ENCODE measurements at places on chromosomes 5 and 9.
A peak's percentile ranks its signal among the peaks of the same experiment; 100 is the strongest.

DNA sequence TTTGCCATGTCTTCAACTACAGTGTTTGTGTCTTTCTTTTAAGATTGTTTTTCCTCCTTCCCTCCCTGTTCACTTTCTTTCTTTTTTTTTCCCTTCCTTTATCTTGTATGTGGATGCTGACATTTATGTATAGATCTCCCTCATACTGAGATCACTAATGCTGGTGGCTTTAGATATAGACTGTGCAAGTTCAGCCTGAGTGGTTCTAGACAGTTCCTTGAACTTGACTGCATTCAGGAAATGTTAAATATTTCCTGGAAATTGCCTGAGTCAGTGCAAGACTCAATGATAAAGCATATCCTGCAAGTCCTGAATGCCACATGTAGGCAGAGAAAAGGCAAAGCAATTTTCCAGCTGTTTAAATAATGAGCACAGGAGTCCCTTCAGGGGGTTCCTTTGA is 182.5 kb upstream of the NR3C1 start:
- DNase-seq, result no peak

DNA sequence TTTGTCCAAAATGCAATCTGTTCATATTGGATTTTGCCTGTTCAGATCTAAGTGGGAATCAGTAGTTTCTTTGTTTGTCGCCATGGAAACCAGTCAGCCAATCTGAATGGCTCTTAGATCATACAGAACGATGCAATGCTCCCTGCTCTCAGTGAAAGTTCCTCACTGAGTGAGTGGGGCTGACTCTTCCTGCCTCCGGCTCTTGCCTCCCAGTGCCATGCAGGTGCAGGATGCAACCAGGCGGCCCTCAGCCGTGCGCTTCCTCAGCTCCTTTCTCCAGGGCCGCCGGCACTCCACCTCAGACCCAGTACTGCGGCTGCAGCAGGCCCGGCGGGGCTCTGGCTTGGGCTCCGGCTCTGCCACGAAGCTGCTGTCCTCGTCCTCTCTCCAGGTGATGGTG is at the start of gene PTPDC1:
PTPDC1 (plus strand) TSS at position 151 of the 400 bp plus-strand sequence; CDS start at position 218, 67 bp downstream.
- DNase-seq, result no peak

DNA sequence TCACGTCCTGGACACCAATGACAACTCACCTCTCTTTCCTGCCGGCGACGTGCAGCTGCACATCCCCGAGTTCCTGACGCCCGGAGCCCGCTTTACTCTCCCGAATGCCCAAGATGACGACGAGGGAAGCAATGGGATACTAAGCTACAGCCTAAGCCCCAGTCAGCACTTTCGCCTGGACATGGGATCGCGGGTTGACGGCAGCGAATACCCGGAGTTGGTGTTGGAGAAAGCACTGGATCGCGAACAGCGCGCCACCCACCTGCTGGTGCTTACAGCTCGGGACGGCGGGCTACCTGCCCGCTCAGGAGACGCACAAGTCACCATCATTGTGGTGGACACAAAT is 1.1 kb downstream of the PCDHAC1 start:
- no peak for DNase-seq

- no peak for DNase-seq
Observed at GRCh38 chr5:138843316-138844124, 31.6 kb downstream of the LRRTM2 start.

GRCh38 chr5:90111364-90112032 is 298.1 kb downstream of the CETN3 start:
- DNase-seq, result no peak

GRCh38 chr5:1800472-1801221 is 560 bp upstream of the NDUFS6 start:
- DNase-seq, result no peak

- no peak for DNase-seq
Observed at GRCh38 chr9:110986529-110986928, 51.7 kb downstream of the LPAR1 start.

GRCh38 chr5:40273936-40274335 is 405.8 kb upstream of the PTGER4 start:
- no peak for DNase-seq

DNA sequence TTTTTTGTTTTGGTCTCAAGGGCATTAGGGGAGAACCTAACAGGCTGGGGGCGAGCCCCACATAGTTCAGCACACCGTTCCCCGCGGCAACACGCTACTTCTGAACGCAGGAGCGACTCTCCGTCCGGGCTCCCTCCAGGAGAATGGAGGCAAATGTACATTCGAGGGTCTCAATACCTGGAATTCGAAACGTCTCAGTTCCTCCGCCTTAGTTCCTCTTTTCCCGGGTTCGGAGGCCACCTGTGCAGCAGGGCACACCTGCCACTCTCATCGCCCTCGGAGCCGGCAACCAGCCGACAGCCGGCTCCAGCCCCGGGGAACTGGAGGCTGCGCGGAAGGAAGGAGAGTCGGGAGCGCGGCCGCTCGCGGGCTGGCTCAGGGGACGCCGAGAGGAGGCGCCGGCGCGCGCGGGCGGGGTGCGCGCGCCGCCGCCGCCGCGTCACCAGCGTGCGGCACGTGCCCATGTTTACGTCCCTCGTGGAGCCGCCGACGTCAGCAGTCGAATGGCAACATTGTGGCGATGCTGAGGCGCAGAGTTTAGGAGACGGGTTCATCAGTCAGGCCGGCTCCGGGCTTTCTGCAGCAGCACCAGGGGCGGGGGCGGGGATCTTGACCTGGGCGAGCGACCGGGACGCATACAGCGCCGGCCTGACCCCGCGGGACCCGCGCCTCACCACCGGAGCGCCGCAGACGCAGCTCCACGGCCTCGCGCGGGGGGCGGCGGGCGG is at the start of gene JMY:
JMY (plus strand) TSS at position 498 of the 728 bp plus-strand sequence. CDS start 520 bp downstream, outside the sequence.
- DNase-seq, result peak; percentile 87

DNA sequence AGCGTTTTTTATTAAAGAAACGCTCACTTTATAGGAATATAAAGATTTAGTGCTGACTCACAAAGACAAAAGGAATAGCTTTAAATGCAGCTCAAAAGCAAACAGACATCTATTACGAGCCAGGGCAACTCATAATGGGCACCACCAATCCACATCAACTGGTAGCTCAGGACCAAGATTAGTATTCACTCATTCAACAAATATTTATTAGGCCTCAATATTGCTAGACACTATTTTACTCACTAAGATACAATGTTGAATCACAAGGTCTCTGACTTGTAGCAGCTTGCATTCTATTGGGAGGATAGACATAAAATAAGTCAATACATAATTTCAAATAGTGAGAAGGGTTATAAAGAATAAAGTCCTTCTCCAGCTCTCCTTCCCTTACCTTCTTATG is 8.0 kb upstream of the MAN2A1 start:
- DNase-seq, result no peak

GRCh38 chr5:74538206-74538661 is 102.3 kb downstream of the ENC1 start:
- no peak for DNase-seq

DNA sequence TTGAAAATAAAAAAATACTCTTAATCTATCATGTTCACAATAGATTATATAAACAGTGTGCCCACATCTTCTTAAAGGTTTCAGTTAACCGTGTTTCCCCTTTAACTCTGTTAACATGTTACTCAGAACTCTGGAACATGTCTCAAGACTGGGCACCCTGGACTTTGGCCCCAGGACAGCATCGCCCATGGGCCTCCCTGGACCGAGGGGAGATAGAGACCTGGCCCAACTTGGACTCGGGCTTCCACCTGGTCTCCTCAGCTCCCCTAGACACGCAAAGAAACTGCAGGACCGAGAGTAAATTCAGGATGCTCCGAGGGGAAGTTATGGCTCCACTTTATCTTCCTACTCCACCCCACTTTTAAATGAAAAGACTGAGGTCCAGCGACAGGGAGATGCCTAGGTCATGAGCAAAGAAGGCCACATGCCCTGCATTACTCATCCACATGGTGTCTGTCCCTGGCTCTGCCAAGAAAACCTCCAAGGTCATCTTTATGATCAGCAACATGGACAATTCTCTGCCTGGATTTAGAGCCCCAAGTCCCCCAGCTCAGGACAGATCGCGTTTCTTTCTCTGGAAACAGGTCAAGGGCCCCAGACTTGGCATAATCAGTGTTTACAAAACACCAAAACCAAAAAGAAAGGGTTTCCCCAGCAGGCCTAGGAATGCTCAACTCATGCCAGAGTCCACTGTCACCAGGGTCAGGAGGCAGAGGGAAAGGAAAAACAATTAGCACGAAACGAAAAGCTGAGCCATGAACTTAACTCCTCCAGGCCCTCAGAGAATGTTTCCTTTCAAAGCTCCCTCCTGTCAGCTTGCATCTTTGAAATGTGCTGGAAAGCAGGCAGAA is 17.4 kb downstream of the GPX3 start:
- no peak for DNase-seq

DNA sequence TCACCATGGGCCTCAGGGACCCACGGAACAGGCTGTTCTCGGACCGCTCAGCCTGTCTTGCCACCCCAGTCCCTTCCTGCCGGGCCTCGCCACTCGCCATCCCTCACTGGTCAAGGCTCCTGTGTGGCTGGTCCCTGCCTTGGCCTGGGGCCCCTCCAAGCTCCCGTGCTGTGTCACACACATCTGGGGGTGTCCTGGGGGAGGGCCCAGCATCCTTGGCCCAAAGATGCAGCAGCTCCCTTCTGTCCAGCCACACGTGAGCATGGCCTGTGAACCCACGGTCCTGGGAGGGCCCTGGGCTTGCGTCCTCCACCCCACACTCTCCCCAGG is 425 bp upstream of the EGFL7 start:
- DNase-seq, result no peak

GRCh38 chr9:21991072-21991959 is 2.9 kb downstream of the CDKN2A start:
- DNase-seq, result no peak

- DNase-seq, result no peak
Observed at GRCh38 chr5:10735569-10736276, 25.3 kb downstream of the DAP start.

GRCh38 chr5:178267876-178268275 is 35.3 kb upstream of the PHYKPL start:
- DNase-seq, result no peak

DNA sequence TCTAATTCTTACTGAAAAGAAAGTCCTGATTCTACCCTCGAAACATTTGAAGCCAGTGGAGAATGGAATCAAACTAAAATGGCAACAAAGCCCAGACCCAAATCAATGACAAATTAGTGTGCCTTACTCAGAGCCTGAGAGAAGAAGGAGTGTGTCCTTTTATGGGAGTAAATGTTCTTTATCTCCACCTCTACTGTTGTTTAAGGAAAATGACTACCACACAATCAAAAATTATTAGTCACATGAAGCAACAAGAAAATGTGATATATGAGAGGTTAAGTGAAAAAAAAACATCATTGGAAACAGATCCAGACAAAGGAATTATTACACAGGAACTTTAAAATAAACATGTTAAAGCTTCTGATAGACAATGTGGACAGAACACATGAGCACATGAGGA is 49.7 kb upstream of the FOXB2 start:
- DNase-seq, result no peak

DNA sequence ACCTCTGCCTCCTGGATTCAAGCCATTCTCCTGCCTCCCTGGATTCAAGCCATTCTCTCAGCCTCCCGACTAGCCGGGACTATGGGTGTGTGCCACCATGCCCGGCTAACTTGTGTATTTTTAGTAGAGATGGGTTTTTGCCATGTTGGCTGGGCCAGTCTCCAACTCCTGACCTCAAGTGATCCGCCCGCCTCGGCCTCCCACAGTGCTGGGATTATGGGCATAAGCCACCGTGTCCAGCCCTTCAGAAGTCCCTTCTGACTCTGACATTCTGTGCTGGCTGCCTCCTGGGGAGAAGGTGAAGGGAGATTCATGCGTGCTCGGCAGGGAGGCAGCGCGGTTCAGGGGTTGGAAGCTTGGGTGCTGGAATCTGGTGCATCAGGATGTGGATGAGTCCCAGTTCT is 28.8 kb downstream of the PRRX2 start:
- no peak for DNase-seq

- no peak for DNase-seq
Observed at GRCh38 chr5:2895196-2895595, 143.7 kb upstream of the IRX2 start.

GRCh38 chr5:167642779-167643517 is 648.5 kb upstream of the WWC1 start:
- DNase-seq, result no peak

GRCh38 chr9:4035777-4036176 is 264.1 kb downstream of the GLIS3 start:
- no peak for DNase-seq

DNA sequence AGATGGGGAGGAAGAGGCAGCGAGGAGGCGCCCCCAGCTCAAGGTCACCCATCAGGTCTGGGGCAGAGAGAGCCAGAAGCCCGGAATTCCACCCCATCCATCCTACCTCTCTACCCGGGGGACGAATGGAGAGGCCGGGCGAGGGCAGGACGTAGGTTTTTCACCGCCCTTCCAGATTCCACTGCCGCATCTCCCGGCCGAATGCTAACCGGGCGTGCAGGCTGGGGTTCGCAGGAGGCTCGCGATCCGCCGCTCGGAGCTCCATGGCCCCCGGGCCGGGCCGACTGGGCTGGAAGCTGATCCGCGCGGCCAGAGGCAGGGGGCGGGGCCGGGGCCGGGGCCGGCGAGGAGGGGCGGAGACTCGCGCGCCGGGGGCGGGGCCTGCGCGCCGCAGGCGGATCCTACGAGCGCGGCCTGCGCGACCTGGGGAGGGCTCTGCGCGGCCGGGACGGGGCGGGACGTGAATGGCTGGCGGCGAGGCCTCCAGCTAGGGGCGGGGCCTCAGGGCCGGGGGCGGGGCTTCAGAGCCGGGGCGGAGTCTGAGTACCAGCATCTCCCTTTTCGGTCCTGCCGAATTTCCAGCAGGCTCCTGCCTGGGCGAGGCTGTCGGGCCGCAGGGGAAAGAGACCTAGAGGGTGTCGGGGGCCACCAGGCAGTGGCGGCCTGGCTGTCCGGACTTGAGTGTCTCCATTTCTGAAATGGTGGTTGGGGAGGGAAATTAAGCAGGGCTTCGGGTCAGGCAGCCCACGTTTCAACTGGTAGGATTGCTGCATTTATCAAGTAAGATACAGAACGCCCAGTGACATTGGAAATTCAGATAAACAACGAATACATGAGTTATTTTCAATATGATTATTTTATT is at the start of gene ST6GALNAC4:
ST6GALNAC4 (minus strand) TSS at position 322 of the 862 bp plus-strand sequence. CDS start 622 bp downstream, outside the sequence.
- peak; percentile 98 for DNase-seq

DNA sequence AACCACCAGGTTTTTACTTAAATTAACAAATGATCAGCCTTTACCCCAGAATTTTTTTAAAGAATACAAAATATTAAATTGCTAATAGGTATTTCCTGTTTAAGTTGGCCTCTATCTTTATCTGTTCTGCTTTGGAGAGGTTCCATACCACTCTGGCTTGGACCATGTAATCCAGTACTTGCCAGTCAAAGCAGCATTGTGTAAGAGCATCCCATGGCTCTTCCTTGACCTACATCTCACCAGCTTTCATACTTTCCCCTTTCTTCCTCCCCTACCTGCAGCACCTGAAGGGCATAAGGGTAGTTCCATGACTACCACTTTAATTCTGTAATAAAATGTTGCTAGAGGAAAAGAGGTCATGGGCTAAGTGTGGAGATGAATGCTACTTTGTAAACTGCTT is 140.8 kb upstream of the MTAP start:
- no peak for DNase-seq

DNA sequence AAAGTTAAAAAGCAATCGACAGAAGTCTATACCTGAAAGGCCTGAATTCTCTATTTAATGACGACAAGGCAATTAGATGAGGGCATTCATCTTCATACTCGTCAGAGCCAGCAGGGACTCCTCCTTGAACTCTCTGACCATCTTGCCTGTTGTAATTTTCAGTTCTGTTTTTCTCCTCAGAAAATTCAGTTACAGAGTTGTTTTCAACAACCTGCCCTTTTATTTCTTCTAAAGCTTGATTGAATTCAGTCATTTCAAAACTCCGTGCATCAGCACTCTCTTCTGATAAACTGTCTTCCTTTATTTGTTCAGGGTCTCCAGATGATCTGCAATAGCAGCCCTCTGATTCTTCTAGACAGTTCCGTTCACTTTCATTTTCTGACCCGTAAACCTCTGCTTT is 15.6 kb downstream of the RIOK2 start:
- DNase-seq, result no peak
